ENCODE measurements at places on chromosomes 12 and 14. TPM values are rescaled to one million over a fixed set of nuclear protein-coding genes. Genes with fewer than 3 reads are reported as not detected.
A peak's percentile ranks its signal among the peaks of the same experiment; 100 is the strongest.

Gene KRT2
- polyA plus RNA-seq, result not detected

Gene CLEC4D
- polyA plus RNA-seq, result 0.30 TPM

Gene KLRD1
- 0.21 TPM for polyA plus RNA-seq

Gene CD4
- polyA plus RNA-seq, result 29.3 TPM

Gene PRPH
- not detected for polyA plus RNA-seq

Gene INSM2
- not detected for polyA plus RNA-seq

Gene MDGA2
- 2.1 TPM for polyA plus RNA-seq

Gene AMIGO2
- polyA plus RNA-seq, result 37.5 TPM

Gene TAS2R14
- 5.8 TPM for polyA plus RNA-seq

Gene DHRS1
- polyA plus RNA-seq, result 52.1 TPM

Gene KRT72
- 0.17 TPM for polyA plus RNA-seq

Gene NGB
- polyA plus RNA-seq, result not detected

Gene KCNA1
- polyA plus RNA-seq, result 0.05 TPM

Gene SLC39A2
- polyA plus RNA-seq, result 2.0 TPM

- DNase-seq, result peak; percentile 99
Observed at GRCh38 chr14:21510735-21511657, at the start of gene METTL3. METTL3 (minus strand) TSS chr14:21511340; CDS start chr14:21511223, 117 bp downstream.

DNA sequence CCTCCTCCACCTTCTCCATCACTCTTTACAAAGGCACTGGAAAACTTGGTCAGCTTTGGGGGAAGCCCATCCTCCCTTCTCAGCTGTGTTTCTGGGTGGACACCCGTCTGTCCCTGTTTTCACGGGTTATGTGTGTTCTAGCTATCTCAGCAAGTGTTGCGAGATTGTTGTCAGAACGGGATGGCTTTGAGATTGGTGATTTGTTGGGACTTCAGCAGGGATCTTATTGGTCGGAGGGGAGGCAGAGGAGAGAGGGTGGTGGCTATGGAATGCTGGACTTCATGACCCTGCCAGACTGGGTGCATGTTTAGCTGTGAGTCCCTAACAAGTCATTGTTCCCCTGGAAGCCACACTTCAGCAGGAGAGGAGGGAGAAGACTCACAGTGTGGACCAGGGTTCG lies 2.1 kb downstream of the USP5 start:
- DNase-seq, result no peak

GRCh38 chr14:45287610-45288009 lies 34.6 kb upstream of the MIS18BP1 start:
- DNase-seq, result no peak

DNA sequence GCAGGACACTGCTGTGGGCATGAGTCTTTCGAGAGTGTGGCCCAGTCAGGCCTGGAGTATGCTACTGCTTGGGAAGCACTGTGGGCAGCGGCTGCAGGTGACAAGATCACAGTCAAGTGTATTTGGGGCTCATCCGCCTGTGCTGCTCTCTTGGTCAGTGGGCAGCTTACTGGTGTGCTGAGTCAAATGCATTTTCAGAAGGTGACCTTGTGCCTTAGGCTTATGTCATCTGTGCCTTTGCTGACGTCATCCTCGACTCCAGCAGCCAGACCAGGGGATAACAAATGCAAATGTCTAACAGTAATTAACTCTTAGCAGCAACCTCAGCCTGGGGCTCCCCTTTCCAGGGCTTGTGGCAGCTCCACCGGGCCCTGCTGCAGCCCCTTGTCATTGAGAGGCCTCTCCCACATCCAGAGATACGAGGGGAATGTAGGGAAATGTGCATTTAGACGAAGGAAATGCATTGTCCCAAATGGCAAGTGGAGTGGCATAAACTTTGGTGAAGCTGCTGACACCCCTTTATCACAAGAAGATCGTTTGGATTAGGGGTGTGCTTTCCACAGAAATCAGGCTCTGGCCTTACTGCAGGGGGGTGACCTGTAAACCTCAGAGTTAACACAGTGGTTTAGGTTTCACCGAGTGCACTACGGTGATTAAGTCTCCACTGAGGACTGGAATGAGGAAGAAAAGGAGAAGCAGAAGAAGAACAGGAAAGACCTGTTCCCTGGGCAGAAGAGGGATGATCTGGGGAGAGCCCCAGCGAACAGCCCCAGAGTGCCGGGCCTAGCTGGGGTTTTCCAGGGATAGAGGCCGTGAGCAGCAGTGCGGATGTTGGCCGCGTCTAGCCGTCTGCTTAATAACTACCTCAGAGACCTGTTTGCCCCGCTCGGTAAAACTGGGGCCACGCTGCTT lies 39.7 kb downstream of the PSMA6 start:
- no peak for DNase-seq

- DNase-seq, result no peak
Observed at GRCh38 chr14:58777541-58777979, 139.8 kb downstream of the DACT1 start.

DNA sequence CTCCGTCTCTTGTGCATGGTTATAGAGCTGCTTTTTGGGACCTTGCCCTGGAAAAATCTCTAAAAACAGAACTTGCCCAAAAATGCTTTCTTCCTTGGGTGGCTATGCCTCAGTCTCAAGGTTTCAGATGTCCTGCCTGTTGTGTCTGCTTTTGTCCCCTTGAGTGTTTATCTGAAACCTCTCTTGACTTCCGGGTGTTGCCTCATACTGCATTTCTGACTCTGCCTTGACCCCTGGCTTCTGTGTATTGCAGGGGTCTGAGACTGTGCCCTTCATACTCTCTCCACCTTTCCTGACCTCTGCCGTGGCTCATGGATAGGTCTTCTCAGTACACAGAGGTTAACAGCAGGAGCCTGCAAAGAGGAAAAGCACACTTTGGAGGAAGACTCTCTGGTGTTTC lies 124.8 kb upstream of the NTF3 start:
- DNase-seq, result no peak

GRCh38 chr12:15977999-15978951 lies 67.1 kb downstream of the DERA start:
- no peak for DNase-seq

- no peak for DNase-seq
Observed at GRCh38 chr14:92635896-92636295, 112.5 kb downstream of the LGMN start.

DNA sequence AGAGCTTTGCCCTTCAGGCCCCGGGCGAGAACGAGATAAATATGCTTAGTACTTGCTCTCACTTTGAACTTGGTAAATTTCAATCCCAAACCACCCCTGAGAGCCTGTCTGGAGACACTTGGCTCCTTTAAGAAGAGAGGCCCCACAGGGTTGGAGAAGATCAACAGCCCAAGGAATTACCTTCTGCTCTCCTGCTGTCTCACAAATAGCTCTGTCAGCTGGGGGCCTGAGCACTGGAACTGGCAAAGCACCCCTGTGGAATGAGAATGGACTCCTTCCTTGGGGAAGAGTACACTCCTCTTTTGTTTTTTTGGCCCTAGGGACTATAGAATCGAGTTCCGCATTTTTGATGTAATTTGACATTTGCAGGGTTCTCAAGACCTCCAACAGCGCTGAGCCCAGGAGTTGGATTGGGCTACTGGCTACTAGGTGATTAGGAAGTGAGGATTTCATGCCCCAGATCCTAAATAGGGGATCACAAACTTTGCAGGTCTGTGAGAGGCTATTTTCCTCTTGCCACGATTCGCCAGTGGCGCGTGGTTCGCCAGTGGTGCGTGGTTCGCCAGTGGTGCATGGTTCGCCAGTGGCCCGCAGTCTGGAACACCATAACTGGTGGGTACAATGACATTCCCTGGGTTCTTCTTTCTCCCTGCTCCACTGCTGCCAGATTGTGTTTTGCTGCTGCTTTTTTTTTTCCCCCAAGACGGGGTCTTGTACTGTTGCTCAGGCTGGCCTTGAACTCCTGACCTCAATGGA lies 17.8 kb upstream of the MEG3 start:
- DNase-seq, result no peak

- no peak for DNase-seq
Observed at GRCh38 chr12:115322275-115322674, 638.3 kb upstream of the TBX3 start.

GRCh38 chr12:8226355-8226754 lies 1.1 kb downstream of the FAM90A1 start:
- no peak for DNase-seq

DNA sequence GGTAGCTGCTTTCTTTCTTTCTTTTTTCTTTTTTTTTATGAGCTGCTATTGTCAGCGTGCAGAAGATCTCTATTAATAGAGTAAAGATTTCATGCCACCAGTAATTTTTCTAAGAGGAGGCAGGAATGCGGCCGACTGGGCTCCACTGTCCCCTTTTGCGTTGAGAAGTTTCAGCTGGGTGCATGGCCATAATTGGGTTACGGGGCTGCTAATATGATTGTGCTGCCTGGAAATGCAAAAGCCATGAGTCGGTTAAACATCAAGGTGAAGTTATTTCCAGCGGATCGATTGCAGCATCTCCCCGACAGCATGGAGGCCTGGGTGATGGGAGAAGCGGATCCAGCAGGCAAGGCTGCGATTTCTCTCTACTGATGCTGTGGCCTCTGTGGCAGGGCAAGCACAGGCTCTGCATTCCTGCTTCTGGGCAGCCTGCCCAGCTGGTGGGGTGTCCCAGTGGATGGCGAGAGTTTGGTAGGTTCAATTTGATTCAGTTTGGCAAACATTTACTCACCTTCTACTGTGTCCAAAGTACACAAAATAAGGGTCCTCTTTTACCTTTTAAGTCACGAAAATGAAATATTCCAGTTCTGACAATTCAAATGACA lies 54.4 kb upstream of the PRMT8 start:
- DNase-seq, result no peak

- no peak for DNase-seq
Observed at GRCh38 chr12:129312048-129312447, 458.8 kb downstream of the GLT1D1 start.

GRCh38 chr12:81759190-81760051 lies at the start of gene PPFIA2:
PPFIA2 (minus strand) TSS chr12:81759350.
- DNase-seq, result peak; percentile 1

GRCh38 chr14:24279301-24280186 lies 8.1 kb upstream of the RABGGTA start:
- DNase-seq, result no peak

DNA sequence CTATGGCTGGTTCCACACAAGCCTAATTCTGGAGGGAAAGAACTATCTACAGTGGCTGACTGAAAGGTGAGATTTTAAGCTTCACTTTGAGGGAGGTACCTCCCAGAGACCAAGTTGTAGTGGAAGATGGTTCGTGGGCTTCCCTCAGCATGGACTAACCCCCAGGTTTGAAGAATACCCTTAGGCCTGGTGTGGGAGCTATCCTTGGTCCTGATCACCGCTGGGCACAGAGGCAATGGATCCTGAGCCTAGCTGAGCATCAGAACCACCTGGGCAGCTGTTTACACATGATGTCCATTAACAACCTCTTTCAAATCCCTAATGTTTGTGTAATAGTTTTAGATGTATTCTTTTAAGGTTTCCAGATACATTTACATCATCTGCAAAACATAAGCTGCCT lies 10.3 kb downstream of the DAO start:
- DNase-seq, result no peak

GRCh38 chr12:96829354-96829753 lies 77.7 kb upstream of the NEDD1 start:
- no peak for DNase-seq

GRCh38 chr12:25924491-25925001 lies 33.9 kb upstream of the RASSF8 start:
- no peak for DNase-seq

GRCh38 chr12:115132905-115133304 lies 448.9 kb upstream of the TBX3 start:
- no peak for DNase-seq

DNA sequence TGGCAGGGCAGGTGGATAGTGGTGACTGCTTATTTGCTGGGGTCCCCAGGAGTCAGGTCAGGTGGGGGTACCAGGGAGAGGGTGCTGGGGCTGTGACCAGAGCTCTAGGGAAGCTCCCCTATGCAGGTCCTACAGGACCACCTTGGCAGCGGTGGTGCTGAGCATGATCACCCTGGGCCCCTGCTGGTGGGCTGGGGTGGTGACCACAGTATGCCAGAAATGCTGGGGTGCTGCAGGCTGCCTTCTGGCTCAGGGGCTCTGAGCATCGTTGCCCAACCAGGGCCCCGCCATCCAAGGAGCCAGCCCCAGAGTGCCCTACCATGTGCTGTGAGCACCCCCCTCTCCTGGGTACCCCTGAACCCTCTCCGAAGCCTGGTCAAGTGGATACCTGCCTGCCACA lies 17.5 kb upstream of the NUDT14 start:
- DNase-seq, result no peak

DNA sequence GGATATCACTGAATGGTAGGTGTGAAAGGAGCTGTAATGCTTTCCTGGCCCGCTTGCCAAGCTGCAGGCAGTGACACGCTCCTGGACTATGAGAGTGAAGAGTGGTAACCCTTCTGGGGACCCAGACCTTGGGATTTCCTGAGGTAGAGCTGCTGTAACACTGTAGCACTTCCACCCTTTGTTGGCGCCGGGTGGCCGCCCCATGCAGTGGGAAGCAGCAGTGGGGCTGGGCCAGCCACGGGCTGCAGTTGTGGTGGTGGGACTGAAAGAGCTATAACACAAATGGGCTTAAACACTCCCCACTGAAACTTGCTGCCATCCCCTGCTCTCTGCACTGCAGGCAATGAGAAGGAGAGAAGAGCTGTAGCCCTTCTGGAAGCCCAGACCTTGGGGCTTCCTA lies 9.6 kb upstream of the FBXO33 start:
- DNase-seq, result no peak

- DNase-seq, result no peak
Observed at GRCh38 chr12:53586745-53587144, 39.4 kb downstream of the ATF7 start.

DNA sequence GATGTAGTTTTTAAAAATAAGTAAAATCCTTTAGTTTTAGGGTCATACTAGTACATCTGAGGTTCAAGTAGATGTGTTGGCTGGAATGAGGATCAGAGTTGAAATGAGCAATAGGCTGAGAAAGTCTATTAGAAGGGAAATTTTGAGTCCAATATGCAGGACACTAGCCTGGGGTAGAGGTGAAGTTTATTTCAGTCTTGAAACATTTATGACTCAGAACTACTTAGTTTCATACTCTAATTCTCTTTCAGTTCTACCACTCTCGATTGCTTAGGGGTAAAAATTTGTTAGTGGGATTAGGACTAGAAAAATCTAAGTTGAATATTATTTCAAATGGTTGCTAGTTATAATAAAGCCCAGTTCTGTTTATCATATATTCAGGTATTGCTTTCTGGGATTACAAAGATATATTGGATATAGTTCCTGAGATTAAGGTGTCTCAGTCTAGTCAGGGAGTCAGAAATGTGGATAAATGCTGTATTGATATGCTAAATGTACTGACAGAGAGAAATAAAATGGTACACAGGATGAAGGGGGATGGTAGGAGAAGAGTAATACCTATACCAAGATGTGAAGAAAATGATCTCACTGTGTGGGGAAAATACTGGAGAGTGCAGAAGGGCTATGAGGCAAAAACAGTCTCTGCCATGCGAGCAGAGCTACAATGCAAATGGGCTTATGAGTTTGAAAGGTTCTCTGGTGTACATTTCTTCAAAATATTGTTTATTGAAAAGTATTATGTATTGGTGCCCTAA lies 395.8 kb upstream of the FBXO33 start:
- DNase-seq, result no peak

DNA sequence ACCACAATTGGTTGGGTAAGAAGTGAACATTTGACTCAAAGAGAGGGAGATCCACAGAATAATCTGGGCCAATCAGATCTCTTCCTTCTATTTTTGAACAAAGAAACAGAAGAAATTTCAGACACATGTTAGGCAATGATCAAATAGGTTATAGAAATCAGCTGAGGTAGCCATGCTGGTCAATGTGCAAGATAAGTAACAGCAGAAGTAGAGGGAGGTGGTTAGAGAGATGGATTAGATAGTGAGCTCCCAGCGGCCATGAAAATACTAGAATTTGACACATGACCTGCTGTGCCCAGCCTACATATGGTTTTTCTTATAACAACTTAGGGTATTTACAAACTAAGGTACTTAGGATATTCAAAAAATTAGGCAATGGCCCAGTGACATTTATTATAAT lies 230.9 kb upstream of the ARID2 start:
- no peak for DNase-seq
